ENCODE measurements at places on chromosomes 4 and X.

DNA sequence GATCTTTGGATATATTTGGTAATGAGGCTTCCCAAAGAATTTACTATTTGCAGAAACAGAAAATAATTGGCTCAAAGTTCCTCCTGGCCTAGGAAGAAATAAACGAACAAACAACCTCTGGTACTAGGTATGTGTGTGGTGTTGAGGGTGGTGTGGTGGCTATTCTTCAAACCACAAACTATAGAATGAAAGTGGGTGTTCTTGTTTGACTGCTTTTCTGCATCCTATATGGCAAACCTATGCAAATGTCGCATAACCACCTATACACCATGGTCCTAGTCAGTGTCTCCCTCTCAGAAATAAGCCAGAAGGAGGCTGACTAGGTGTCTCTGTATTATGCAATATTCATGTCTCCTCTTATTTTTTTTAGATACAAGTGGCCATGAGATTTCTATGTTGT, 106.6 kb upstream of the PCDH18 start:
- DNase-seq = no peak

GRCh38 chr4:33407496-33407895, 2687.3 kb downstream of the PCDH7 start:
- DNase-seq = no peak

DNA sequence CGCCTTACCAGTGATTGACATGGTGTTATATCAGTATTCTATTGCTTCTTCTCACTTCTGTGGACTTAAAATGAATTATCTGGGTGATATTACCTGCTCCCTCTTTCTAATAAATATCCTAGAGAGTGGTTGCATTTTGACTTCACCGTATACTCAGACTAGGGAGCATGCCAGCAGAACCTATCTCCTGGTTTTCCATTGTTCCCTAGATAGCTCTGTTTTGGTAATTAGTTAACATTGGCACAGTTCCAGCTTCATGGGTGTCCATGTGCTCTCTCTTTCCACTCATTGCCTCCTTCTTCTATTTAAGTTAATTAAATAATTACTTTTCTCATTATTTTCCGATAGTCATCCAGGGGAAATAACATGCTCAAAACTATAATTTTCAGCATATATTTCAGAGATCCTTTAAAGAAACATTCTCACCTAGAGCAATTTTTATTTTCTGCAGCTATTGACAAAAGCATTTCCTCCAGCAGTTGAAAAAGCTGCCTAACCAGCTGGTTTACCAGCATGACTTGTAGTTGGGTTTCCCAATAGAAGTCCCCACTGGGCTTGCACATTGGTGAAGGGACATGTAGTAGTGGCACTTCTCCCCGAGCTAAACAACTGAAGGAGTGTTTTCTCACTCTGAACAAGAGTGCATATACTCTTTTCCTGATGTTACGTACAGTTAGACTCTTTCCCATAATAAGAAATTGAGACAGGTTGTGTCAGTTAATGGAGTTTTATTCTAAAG, 27.9 kb upstream of the PAPSS1 start:
- no peak for DNase-seq

GRCh38 chr4:78864405-78865024, 74.7 kb downstream of the PAQR3 start:
- DNase-seq = peak; percentile 29

- DNase-seq = no peak
Measured at GRCh38 chr4:123488916-123489315, 92.3 kb downstream of the SPRY1 start.

DNA sequence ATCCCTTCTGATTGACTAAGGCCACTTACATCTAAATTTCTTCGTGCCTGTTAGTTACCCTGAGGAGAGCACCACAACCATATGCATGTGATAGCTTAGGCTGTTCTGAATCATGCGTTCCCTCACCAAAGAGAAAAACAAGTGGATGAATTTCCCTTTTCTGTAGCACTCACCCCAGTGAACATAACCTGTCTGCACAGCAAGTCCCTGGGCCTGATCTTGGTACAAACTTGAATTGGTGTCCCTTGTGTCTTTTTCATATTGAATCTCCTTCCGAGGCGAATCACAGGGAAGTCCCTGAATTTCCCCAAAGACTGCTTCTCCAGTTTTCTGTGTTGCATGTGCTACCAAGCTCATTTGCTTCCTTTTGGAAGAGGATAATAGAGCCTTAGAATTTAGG, 100.4 kb downstream of the KLHL8 start:
- DNase-seq = no peak

- DNase-seq = no peak
Measured at GRCh38 chr4:155610143-155610542, 56.5 kb upstream of the GUCY1A1 start.

DNA sequence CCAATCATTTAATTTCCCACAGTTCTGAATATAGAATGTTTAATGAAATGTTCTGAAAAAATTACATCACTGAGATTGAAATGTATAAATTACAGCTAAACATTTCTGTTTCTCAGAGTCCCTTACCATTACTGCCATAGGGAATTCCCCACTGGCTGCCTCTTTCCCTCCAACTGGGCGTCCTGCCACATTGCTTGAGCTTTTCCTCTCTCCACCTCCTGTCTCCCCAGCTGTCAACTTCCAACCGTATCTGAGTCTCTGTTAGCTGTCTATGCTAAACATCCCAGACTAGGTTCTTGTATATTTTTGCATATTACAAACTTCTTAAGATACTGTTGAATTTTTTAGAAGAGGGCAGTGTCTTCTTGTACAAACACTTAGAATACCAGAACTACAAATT, 407.3 kb upstream of the SLIT2 start:
- DNase-seq = no peak

- DNase-seq = peak; percentile 31
Measured at GRCh38 chr4:14877246-14878225, 124.7 kb upstream of the CPEB2 start.

DNA sequence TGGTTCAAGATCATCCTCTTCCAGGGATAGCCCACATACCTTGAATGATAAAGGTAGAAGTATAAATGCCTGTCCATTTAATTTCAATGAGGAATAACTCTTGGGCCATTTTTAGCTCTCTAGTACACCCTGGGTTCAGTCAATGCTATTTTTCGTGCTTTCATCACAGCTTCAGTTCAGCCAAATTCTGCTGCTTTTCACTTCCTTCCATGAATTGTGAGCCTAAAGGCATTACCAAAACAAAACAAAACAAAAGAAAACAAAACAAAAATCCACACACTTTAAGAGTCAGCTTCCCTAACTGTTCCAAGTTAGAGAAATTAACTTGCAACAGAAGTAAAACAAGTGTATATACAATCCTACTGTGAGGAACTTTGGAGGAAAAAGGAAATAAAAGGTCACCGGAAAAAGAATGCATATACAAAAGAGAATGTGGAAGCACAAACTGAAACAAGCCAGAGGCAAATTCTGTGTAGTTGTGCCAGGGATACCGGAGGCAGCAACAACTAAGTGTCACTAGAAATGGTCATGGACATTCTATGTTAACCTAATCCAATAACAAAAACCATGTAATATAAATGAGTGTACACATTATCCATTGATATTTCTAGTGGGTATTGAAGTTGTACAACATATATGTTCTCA, 423.1 kb downstream of the KCTD8 start:
- DNase-seq = no peak

- DNase-seq = peak; percentile 53
Measured at GRCh38 chr4:173264684-173265185, 69.4 kb downstream of the HMGB2 start.

DNA sequence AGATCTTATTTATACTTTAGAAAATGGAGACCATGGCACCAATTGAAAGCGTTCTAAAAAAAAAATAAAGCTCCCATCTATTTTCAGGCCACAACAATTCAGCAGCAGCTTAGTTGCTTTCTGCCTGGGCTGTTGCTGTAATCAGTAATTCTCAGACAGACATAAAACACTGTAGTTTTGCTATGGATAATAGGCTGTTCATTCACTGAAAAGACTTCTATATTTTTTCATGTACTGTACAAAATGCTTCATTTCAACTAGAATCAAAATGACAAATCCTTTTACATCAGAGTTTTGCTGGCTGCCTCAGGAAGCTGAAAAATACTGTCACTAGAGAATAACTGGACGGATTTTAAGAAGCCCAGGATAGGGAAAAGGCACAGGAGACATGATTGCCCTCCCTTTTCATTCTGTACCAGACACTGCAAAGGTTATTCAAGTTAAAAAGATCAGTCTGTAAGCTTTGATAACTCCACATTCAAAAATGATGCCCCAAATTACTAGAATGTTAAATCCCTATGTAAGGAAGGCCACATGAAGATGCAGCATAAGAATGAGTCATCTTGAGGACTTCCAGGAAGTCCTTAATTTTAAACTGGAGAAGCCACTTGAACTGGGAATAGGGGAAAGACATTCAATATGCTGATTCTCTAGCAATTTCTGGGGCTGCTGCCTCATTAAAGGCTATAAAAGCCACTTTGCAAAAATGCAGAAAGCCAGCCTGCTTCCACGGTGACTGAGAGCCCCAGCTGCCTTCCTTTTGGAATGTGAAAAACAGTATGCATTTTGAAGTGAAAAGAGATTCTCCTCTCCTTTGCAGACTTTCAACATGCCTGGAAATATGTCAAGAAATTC, 403.2 kb upstream of the RASGEF1B start:
- DNase-seq = no peak

GRCh38 chr4:10951306-10951705, 266.7 kb upstream of the CLNK start:
- DNase-seq = no peak

DNA sequence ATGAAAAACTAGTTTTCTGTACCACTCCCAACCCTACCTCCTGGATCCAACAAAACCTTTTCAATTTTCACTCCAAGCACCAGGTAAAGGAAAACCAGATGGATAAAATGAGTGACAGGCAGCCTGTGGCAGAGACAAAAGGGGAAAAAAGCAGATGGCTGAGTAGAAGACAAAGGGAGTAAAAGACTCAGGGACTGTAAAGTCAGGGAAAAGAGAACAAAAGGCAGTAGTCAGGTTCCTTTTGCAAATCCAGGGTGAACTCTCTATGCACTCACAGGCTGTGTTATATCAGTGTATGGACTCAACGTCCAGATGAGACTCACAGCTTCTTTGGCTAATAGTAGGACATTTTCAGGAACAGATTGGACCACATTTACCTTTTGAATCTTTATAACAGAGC, 54.2 kb downstream of the QRFPR start:
- no peak for DNase-seq

GRCh38 chr4:101192244-101192643, 155.1 kb downstream of the PPP3CA start:
- DNase-seq = no peak

DNA sequence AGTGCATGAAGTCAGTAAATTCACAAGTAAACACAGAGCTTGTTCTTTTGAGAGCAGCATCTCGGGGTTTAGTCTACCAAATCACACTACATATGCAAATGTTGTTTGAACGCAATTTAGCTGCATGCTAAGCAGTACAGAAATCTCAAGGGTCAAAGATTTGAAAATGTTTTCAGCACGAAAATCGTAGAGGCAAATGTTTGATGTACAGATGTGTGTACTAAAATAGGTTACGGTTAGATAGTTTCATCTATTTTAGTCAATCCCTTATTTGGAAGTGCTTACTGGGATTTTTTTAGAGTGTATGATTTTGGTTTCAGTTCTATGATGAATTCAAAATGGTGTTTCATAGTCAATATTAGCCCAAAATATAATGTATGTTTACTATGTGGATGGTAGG, 1928.2 kb upstream of the TENM3 start:
- DNase-seq = no peak

GRCh38 chr4:138232364-138232763, 9.8 kb downstream of the SLC7A11 start:
- no peak for DNase-seq

DNA sequence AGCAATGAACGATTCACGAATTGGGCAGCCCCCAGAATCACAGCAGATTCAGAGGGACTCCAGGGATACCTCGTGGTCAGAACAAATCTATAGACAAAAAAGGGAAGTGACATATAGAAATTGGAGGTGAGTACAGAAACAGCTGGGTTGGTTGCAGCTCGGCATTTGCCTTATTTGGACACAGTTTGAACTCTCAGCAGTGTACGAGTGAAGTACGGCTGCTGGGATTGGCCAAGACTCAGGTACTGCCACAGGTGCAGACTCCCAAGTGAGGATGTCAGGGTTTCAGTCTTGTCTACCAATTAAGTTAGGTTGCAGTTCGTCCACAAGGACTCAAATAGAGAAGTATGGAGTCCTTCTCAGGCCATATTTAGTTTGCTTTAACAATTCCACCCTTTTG, 28.2 kb downstream of the HTT-AS start:
- no peak for DNase-seq

DNA sequence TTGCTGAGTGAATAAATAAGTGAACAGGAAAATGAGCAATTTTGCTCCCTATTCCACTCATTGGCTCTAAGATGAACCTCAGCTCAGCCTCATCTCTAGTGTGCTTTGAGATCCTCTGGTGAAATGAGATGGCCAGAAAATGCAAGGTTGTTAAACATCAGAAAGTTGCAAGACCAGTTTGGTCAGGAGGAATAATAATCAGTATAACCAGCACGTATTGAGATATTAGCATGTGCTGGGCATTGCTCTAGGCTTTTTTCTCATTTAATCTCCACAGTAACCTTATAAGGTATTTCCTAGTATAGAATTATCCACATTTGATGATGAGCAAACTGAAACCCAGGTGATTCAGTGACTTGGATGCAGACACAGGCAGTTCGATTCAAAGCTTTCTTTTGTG, 110.5 kb upstream of the PAK3 start:
- DNase-seq = no peak

DNA sequence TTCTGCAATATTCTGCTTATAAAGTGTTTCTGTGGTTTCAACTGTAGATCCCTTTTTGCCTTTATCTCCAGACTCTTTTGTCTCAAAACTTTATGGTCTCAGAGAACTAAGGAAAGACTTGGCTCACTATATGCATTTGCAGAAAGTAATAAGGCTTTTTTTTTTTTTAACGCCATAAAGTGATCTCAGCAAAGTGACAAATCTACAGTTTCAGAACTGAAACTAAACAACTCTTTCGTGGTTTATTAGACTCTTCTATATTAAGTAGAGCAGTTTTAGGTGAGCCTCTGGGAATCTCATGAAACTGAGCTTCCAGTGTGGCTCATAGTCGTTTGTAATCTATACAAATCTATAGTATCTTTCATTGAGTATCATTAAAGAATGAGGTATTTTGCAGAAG, 15.3 kb downstream of the ATP7A start:
- no peak for DNase-seq

DNA sequence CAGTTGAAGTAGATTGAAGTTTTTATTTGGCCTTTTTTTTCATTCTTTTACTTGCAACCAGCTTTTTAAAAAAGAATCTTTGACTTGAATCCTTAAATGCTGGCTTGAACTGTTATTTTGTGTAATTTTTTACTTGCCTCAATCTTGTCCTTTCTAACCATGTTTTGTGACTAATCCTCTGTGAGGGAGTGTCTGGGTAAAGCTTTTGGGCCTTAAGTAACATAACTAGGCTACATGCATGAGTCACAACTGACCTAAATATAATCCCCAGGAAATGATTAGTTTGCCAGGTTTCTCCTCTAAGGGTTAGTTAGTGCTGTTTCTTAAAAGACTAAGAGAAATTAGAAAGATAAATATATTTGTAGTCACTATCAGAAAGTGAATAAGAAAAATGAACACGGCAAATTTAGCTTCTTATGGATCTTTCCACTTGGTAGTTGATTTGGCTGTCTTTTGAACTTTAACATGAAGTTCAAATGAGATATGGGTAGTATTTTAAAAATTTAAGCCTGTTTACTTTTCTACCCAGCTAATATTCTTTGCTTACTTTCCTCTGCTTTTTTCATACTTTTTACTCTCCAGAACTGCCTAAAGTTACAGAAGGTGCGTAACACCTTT, 13.0 kb downstream of the EXOC1 start:
- DNase-seq = peak; percentile 47
